NCI-H524 treated with DMSO at 0.1 percent for 48 hours (cell line): ENCODE measurements at places on chromosomes 13 and 19.

- DNase-seq: no peak
Observed at GRCh38 chr19:16377521-16377920, 52.9 kb downstream of the KLF2 start.

DNA sequence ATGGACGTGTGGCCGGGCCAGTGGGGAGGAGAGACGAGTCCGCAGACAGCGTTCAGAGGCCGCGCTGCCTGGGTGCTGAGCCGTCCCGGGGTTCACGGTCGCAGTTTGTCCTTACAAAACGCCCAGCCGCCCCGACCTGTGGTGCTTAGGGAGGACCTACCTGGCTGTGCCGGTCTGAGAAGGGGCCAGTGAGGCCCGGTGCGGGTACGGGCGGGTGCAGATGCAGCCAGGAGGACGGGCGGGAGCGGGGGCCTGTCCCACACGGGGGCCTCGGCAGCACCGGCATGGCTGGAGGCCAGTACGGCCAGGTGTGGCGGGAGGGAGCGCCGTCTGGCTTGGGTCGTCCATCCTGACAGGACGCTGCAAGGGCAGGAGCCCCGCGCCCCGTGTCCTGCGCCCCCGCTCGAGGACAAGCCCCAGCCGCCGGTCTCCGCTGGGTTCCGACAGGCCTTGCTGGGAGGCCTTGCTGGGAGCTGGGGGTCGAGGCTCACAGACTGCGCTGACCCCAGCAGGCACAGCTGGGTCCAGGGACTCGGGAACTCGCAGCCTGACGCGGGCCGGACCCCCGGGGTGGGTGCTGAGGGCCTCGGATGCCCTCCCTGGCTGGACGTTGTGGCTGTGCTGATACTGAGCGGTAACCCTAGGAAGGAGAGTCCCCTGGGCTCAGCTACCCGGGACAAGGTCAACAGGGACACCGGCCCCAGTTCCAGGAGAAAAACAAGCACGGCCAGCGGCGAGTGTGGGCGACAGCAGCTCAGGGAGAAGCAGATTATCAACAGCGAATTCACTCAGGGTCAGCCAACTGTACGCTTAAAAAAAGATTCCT lies 5.3 kb upstream of the PROZ start:
- no peak for DNase-seq

DNA sequence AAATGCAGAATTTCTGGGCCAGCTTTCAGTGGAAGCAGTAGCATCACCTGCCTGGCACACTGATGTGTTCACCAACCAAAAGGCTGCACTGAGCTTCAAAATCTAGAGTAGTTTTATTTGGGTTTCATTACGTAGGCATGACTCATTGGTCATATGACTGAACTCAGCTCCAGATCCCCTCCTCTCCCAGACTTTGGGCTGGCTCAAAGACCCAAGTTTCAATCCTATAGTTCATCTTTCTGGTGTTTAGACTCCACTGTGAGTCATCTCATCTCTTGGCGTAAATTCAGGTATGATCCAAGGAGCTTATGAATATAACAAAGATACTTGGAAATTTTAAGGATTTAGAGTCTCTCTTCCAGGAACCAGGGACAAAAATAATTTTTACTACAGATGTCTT lies 17.7 kb downstream of the ZMYM5 start:
- no peak for DNase-seq

DNA sequence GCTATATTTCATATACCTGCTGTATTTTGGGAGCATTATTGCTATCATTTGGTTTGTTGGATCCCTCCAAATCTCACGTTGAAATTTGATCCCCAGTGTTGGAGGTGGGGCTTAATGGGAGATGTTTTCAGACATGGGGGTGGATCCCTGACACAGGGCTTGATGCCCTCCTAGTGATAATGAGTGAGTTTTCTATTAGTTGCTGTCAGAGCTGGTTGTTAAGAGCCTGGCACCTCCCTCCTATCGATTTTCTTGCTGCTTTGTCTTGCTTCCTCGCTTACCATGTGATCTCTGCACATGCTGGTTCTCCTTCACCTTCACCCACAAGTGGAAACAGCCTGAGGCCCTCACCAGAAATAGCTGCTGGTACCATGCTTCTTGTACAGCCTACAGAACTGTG lies 259.9 kb upstream of the STARD13 start:
- no peak for DNase-seq

DNA sequence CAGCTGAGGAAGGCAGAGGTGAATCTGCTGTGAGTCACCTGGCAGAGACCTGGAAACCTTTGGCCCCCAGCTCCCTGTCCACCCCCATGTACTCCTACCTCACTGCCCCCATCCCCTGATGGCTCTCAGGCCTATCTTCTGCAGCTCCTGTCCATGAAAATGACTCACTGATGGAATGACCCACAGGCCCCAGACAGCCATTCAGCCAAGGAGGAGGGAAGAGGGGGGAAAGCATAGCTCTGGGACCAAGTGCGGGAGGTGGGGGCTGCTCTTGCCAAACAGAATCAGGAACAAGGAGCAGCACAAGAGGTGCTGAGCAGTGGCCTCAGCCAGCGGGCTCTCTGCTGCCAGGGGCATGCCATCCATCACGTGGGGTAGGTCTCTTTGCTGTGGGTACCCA lies 111.4 kb upstream of the C1QTNF9B start:
- no peak for DNase-seq

DNA sequence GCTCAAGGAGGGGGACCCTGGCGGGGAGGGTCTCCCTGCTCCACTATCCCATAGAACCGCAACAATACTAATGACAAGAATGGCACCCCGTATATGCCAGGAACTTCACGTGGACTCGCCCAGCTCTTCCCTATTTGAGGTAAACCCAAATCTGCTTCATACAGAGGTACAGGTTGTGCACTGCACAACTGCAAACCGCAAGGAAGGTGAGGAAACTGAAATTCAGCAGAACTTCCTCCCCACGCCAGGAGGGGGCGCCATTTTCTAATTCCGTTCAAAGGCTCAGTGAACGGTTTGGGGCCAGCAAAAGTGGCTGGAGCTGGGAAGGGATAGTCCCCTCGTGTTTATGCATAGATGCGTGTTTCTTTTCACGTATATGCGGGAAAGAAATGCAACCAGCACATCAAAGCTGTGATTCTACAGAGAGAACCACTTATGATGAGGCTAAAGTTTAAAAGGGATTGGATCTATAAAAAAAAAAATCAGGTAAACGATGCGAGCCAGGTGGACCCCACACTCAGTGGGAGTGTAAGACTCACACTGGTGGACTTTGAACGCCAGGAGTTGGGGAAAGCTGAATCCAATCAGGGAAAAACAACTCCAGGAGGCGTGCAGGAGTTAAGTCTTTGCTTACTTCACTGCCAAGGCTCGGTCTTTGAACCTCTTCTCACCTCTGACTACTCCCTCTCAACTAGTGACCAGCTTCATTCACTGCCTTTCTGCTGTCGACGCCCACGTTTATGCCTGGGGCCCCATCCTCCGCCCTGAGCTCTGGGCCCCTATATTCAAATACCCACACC lies 20.3 kb downstream of the C19orf81 start:
- DNase-seq: no peak

GRCh38 chr19:29090783-29091526 lies 122.0 kb downstream of the UQCRFS1 start:
- DNase-seq: no peak

GRCh38 chr19:15913384-15913783 lies 15.5 kb upstream of the CYP4F2 start:
- no peak for DNase-seq

- DNase-seq: no peak
Observed at GRCh38 chr13:111423168-111423785, 102.8 kb downstream of the TEX29 start.

DNA sequence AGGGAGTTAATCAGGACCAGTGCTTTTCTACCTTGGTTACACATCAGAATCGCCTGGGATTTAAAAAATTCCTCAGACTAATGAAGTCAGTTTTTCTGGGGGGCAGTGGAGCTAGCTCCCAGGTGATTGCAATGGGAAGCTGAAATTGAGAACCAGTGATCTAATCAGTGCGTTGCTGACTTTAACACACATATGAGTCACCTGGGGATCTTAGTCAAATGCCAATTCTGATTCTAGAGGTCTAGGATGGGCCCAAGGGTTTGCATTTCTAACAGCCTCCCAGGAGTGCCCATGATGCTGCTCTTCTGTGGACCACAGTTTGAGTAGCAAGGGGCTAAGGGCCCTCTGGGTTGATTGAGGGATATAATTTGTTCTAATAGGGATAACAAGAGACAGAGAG lies 54.5 kb downstream of the KL start:
- DNase-seq: no peak

- no peak for DNase-seq
Observed at GRCh38 chr19:18610245-18610555, 2.5 kb upstream of the TMEM59L start.

- no peak for DNase-seq
Observed at GRCh38 chr19:38975861-38976271, 324 bp upstream of the FBXO17 start.

GRCh38 chr13:105827111-105827809 lies 708.2 kb downstream of the EFNB2 start:
- no peak for DNase-seq

DNA sequence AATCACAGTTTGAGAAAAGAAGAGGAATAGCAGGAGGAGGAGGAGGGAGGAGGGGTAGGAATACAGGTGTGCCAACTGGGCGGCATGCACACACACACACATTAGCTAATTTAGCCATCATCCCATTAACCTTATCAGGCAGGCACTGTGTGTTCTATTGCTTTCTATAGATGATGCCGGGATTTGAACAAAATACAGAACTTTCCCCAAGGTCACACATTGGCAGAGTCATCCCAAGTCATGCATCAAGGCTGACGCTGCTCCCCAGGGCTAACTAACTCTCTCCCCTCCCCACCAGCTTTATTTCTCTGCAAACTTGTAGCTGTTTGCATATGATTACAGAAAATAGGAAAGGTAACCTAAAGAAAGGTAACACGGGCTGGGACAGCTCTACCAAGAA lies 83.0 kb downstream of the NUFIP1 start:
- DNase-seq: no peak

- no peak for DNase-seq
Observed at GRCh38 chr19:49883094-49883493, 5.6 kb downstream of the TBC1D17 start.

GRCh38 chr13:66200555-66200954 lies 1029.6 kb downstream of the PCDH9 start:
- DNase-seq: no peak

GRCh38 chr13:99040536-99041131 lies 62.8 kb upstream of the DOCK9 start:
- no peak for DNase-seq

DNA sequence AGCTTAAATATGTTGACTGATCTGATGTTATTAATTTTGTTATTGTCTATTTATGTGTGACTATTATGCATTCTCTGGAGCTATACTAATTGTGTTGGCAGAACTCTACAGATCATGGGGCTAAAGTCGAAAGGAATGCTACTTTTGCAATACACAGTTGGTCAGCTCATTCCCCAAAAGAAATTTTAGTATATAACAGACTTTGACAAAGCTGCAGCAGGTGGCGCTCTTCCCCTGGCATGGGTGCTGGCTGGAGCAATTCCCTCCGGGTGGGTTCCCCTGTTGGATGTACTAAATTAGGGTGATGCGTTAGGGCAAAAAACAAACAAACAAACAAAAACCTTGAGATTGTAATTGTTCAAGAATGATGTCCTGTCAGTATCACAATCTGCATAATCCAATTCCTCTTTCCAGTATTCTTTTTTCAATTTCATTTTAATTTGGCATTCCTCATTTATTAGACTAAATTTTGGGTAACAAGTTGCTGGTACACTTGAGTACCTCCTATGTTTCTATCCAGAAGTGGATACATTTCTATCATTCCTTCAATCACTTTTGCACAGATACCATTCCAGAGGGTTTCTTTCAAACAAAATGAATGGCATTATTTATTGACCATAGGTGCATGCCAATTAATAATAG lies 322.8 kb upstream of the EDNRB start:
- DNase-seq: no peak

- no peak for DNase-seq
Observed at GRCh38 chr13:84661718-84662117, 779.4 kb upstream of the SLITRK1 start.

DNA sequence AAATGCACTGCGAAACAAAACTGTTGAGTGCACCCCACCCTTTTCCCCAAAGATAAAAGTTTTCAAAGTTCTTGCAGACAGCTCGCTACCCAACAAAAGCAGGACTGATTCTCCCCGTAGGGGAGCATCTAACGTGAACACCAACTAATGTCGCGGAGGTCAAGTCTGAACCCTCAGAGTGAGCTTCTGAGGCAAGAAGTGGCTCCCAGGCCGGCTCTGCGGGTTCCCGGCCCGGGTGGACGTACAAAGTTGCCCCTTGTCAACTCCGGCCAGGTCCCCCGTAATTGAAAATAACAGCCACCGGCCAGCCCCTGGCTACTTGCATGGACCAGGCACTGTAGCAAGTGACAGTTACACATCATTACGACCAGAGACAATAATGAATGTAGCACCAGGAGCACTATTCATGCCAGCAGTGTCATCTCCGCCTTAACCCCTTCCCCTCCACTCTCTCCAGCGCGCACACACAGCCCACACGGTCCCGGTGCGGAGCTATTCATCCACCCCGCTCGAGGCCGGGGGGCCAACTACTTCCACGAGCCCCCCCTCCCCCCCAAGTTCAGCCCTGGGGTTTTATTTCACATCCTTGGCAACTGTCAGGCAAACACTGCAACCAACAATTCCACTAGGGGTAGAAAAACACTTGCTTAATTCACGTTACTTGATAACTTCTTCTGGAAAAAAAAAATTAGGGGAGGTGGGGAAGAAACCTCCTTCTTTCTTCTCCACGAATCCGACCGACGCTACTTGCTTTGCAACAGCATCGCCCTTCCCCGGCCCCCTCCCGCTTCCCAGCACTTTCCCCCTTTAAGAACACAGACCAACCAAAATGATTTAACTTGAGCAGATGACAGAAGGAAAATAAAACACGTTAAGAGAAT lies 1.2 kb downstream of the KLF12 start:
- DNase-seq: no peak

DNA sequence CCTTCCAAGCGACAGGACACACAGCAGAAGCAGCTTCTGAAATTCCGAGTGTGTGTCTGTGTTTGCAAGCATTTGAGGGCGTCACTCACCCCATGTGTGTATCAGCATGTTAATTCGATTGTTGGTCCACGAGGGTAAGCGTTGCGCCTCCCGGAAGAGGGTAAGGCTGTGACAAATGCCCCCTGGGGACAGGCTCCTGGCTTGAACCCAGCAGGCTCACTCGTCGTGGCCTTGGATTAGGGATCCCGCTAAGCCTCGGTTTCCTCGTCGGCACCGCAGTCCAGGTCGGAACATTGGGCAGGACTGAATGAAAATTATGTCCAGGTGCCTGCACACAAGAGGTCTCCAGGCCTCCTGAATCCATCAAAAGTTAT lies 606 bp upstream of the STXBP2 start:
- no peak for DNase-seq

DNA sequence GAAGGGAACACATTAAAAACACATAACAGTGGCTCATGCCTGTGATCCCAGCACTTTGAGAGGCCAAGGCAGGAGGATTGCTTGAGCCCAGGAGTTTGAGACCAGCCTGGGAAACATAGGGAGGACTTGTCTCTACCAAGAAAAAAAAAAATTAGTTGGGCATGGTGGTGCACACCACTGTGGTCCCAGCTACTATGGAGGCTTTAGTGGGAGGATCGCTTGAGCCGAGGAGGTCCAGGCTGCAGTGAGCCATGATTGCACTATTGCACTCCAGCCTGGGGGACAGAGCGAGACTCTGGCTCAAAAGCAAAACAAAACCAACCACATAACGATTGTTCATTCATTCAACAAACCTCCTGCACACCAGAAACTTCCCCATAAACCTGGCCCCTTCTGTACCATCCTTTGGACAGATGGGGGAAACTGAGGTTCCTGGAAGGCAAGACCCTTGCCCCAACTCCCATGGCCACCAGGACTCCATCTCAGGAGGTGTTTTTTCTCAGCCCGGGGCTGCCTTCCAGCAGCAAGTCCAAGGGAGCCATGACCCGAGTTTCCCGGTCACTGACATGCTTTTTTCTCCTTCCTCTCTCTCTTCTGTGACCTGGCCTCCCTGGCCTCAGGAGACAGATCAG lies 4.3 kb downstream of the FOSB start:
- no peak for DNase-seq
